ENCODE measurements at places on chromosomes 2 and 18. TPM values are rescaled to one million over a fixed set of nuclear protein-coding genes. Genes with fewer than 3 reads are reported as not detected.

ZNF24 gene
- 32.8 TPM for total RNA-seq

MRPS9 gene
- 55.4 TPM for total RNA-seq

MERTK gene
- 8.3 TPM for total RNA-seq

SETBP1 gene
- total RNA-seq: 1.8 TPM

ASB18 gene
- not detected for total RNA-seq

GALNT1 gene
- 93.4 TPM for total RNA-seq

LHCGR gene
- not detected for total RNA-seq

RGPD3 gene
- total RNA-seq: 0.17 TPM

PROKR1 gene
- total RNA-seq: 2.8 TPM

PDE11A gene
- total RNA-seq: 1.2 TPM

SERPINB3 gene
- not detected for total RNA-seq

LINC00305 gene
- not detected for total RNA-seq

ESCO1 gene
- 45.4 TPM for total RNA-seq

ARHGAP25 gene
- 4.1 TPM for total RNA-seq

CHST9 gene
- total RNA-seq: 2.7 TPM

UGT1A4 gene
- not detected for total RNA-seq

FABP1 gene
- total RNA-seq: not detected

ANKRD62 gene
- not detected for total RNA-seq

GPR45 gene
- total RNA-seq: not detected

All from H7 (cell line).